ENCODE measurements at places on chromosomes 13 and 19.
A peak's percentile ranks its signal among the peaks of the same experiment; 100 is the strongest.

GRCh38 chr19:10417541-10418234 lies 2.6 kb upstream of the PDE4A start:
- no peak for DNase-seq

GRCh38 chr13:89061821-89062220 lies 1390.7 kb downstream of the SLITRK5 start:
- DNase-seq, result no peak

GRCh38 chr19:27892500-27892899 lies 1320.5 kb downstream of the UQCRFS1 start:
- no peak for DNase-seq

DNA sequence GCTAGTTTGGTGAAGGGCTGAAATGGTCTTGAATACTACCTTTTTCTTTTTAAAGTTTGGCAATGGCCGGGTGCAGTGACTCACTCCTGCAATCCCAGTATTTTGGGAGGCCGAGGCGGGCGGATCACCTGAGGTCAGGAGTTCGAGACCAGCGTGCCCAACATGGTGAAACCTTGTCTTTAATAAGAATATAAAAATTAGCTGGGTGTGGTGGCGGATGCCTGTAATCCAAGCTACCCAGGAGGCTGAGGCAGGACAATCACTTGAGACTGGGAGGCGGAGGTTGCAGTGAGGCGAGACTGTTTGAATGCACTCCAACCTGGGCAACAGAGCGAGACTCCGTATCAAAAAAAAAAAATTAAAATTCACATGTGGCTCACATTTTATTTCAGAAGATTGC lies 880 bp upstream of the ZNF723 start:
- no peak for DNase-seq

DNA sequence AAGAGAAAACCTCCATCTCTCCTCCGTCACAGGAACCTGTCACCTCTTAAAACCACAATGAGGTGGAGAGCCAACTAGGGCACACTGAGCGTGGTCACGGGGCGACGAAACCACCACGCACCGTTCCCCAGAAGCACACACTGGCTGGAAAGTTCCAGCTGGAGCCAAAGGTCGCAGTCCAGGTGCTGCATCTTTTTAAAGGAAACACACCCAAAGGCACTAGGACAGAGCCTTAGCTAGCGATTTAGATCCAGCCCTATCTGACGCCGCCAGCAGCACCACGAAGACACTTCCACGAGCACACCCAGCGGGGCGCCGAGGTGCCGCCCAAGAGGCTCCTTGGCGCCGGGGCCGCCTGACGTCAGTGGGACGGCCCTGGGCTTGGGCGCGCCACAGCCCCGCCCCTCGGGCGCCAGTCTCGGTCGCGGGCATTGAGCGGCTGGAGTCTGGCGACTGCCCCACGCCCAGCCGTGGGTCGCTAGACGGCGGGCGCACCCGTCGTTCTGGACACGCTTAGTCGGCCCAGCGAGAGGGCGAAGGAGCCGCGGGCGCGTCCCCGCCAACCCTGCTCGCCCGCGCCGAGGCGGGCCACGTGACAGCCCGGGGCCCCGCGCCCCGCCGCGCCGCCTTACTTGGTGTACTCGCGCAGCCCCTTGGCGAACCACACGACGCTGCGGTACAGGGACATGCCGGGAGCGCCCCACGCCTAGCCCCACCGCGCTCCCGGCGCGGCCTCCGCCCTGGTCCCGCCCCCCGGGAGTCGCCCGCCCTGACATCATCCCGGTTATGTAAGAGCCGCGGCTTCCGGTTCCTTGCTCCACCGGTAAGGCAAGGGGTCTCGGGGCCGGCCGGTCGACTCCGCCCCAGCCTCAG lies at the start of gene DHRS12:
TSS of gene DHRS12 (minus strand) at position 742 of the 873 bp plus-strand sequence. CDS start 4,504 bp downstream, outside the sequence.
- peak; percentile 69 for DNase-seq

GRCh38 chr19:32642771-32643170 lies 32.2 kb downstream of the ANKRD27 start:
- DNase-seq, result peak; percentile 16

- no peak for DNase-seq
Measured at GRCh38 chr13:83815598-83815997, 66.7 kb downstream of the SLITRK1 start.

DNA sequence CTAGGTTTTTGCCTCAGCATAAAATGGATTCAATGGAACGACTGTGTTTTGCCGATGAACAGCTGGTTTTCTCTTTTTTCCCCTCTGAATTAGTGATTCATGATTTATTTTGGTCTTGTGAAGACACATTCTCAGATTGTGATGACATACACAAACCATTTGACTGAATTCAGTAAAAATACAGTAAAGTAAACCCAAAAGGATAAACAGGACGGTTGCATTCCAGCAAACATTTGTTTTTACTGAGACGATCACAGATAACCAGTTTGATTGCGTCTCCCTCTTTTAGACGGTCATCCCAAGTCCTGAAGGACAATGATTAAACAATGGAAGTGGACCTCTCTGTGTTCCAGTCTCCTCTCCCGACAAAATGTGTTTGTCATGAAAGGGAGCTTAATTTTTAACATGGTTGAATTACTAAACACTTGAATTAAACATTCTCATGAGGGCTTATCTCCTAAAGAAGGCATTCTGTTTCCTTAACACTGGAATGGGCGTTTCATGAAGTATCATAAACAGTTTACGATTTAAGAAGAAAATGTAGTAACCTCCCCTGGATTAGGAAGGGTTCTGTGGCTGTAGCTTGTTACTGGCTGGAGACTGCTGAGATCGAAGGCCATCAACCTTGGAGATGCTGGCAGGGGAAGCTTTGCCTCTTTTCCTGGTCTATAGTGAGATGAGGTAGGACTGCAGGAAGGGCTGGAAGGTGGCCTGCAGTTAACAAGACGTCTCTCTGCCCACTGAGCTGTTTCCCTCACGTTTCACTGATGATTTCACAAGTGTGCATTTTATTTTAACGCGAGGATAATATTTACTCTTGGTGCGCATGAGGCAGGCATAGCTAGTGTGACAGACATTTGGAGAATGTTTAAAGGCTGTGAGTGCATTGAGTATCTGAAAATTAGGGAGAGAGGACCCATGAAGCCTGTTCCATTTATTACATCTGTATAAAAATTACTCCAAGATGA lies 457.9 kb downstream of the FGF9 start:
- no peak for DNase-seq

GRCh38 chr13:89375839-89376238 lies 1704.7 kb downstream of the SLITRK5 start:
- no peak for DNase-seq

- DNase-seq, result no peak
Measured at GRCh38 chr13:46572752-46573431, 19.9 kb downstream of the LRCH1 start.

DNA sequence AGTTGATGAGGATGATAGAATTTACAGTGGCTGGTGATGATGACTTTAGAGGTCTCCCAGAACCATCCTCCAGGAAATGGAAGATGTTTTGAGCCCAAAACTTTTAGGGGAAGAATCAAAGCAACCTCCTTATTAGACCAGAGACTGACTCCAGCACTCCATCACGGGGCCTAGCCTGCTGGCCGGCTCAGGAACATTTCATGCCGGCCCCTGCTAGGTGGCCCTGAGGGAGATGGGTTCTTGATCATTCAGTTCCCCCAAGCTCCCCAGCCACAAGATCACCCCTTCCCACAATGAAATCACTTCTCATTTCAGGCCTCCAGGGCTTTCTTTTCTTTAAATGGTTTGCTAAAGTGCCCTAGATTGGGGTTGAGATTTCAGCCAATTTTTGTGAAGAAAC lies 79.7 kb upstream of the SIAH3 start:
- DNase-seq, result no peak

GRCh38 chr13:79679334-79679733 lies 198.4 kb downstream of the NDFIP2 start:
- DNase-seq, result no peak

DNA sequence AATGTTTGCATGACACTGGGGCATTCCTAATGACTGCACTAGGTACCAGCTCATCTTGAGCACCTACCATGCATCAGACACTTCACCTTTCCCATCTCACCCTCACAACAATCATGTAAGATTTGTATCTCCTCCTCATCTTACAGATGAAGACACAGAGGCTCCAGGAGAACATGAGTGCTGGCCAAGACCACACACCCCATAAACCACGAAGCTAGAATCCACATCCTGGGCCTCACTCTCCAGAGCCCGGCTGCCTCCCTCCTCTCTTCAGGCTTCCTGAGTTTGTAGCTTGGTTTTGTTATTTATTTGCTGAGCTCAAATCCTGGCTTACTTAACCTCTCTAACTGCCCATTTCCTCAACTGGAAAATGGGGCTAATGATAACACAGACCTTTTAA lies 25.9 kb downstream of the FAM216B start:
- no peak for DNase-seq

- DNase-seq, result no peak
Measured at GRCh38 chr13:25963674-25964073, 88.1 kb downstream of the SHISA2 start.

GRCh38 chr13:36082396-36082795 lies 48.8 kb downstream of the DCLK1 start:
- DNase-seq, result no peak

- DNase-seq, result no peak
Measured at GRCh38 chr13:88862095-88862620, 1191.0 kb downstream of the SLITRK5 start.

- no peak for DNase-seq
Measured at GRCh38 chr19:15372891-15373301, 6.7 kb downstream of the AKAP8 start.

DNA sequence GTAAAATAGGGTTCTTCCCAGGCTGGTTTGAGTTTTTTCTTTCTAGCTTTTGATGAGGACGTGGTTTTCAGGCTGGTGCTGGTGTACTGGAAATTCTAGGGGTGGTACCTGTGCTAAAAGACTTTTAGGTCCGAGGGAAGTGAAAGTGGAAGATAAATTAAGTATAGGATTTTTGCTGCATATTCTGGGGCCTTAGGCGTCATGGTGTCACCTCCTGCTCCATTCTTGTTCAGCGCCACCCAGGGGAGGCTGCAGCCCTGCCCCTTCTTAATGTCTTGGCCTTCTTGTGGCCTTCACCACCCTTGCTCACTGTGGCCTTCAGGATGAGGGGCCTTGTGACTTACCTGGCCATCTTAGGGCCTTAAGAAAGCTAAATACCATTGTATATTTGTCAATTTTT lies 12.4 kb downstream of the ZNF552 start:
- no peak for DNase-seq

GRCh38 chr13:29760544-29760943 lies 89.9 kb downstream of the UBL3 start:
- DNase-seq, result no peak

GRCh38 chr19:44747739-44748425 lies 626 bp upstream of the BCL3 start:
- DNase-seq, result no peak

- no peak for DNase-seq
Measured at GRCh38 chr19:42092350-42092749, 16.4 kb downstream of the ZNF574 start.

GRCh38 chr19:34193439-34193838 lies 21.1 kb downstream of the LSM14A start:
- no peak for DNase-seq

DNA sequence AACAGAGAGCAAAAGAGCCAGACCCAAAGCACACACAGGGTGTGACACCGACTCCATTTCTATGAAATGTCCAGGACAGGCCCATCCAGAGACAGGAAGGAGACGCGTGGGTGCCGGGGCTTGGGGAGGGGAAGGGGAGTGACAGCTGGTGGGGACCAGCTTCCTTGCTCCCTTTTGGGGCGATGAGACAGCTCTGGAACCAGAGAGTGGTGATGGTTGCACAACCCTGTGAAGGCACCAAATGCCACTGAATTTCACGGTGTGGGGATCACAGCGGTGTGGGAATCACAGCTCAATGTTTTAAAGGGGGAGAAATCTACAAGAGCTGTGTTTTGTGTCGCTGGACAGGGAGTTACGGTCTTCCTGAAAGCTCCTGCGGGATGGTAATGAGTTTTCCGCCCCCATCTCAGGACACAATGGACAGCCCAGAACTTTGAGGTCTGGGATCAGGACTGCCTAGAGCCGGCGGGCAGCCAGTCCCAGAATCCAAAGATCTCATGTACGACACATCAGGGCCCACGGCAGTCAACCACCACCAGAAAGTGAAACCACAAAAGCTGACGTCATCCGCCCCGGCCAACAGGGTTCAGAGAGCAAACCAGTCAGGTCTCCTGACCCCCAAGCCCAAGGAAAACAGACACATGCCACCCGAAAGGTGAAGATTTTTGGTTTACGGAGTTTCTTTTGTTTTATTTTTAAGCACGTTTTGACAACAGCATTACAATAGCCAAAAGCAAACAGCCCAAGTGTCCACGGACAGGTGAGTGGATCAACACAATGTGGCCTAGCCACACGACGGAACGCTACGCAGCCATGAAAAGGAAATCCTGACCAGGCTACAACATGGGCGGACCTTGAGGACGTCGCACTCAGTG lies 7.3 kb downstream of the SGTA start:
- no peak for DNase-seq

GRCh38 chr19:45376045-45376724 lies 5.8 kb upstream of the ERCC2 start:
- no peak for DNase-seq

- peak; percentile 23 for DNase-seq
Measured at GRCh38 chr13:40026741-40027140, 371.3 kb downstream of the COG6 start.

GRCh38 chr13:26025196-26025595 lies 26.6 kb downstream of the SHISA2 start:
- DNase-seq, result no peak

DNA sequence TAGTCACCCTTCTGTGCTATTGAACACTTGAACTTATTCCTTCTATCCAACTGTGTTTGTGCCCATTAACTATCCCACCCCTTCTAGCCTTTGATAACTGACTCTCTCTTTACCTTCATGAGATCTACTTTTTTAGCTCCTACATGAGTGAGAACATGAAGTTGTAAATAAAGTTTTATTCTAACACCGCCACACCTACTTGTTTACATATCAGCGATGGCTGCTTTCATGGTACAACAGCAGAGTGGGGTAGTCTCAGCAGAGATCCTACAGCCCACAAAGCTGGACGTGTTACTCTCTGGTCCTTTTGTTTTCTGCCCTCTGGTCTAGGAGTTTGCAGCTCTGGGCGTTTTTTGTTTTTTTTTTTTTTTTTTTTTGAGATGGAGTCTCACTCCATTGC lies 23.7 kb downstream of the VSTM1 start:
- no peak for DNase-seq

DNA sequence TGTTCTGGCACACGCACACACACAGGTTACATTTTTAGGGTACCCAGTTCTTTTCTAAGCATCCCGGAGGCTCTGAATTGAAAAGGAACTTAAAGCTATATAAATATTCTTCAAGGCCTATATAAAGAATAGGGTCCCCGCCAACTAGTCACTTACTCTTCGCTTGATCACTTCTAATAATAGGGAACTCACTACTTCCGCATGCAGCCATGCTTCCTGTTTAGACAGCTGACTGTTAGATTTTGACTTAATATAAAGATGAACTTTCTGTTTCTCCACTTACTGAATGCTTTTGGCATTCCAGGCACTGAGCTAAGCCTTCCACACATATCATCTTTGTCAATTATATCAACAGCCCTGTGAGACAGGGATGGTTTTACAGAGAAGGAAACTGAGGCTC lies 259.6 kb downstream of the TSHZ3 start:
- DNase-seq, result no peak
